ENCODE measurements at places on chromosomes 3 and 15.
A peak's percentile ranks its signal among the peaks of the same experiment; 100 is the strongest.

- DNase-seq = no peak
These were observed 399.6 kb downstream of the LPP start for GRCh38 chr3:188553569-188553968.

- no peak for DNase-seq
These were observed 137.3 kb upstream of the TSPAN3 start for GRCh38 chr15:77208241-77208640.

GRCh38 chr15:61057376-61057775 lies 171.7 kb downstream of the RORA start:
- DNase-seq = no peak

DNA sequence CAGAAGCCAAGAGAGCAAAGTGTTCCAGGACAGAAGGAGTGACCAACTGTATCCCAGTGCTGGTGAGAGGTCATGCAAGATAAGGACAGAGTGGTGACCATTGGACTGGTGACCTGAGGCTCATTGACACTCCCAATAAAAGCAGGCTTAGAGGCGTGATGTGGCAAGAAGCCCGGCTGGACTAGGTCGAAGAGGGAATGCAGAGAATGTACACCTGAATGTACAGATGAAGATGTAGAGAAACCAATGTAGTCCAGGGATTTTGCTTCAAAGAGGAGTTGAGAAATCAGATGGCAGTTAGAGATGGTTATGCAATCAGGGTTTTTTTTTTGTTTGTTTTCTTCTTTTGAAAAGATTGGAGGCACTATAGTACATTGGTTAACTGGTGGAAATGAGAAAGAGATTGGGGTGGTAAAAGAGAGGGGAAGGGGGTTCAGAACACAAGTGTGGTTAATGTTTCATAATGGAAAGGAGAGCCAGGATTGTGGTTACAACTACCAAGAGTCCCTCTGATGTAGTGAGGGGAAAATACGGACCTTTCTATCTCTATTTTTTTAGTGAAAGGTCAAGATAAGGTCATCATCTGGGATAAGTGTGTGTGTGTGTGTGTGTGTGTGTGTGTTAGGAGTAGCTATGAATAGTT lies 23.3 kb downstream of the ST3GAL6 start:
- DNase-seq = no peak

GRCh38 chr3:126837773-126838172 lies 133.7 kb downstream of the CHCHD6 start:
- no peak for DNase-seq

DNA sequence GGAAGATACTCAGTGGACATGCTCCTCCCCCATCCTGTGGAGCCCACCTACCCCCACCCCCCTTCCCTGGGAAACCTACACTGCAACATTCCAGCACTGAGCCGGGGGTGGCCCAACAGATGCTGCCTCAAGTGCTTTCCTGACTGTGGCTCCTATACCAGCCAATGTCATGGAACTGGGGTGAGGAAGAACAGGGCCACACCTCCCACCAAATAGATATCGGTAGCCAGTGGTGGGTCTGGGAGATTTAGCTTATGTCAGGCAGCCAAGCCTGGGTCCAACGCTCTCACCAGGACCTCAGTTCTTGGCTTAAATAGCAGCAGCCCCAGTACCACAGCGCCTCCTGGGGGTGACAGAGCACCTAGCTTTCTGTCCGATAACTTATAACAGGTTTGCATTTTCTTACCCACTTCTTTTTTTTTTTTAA lies 30.3 kb downstream of the CDC25A start:
- peak; percentile 76 for DNase-seq

DNA sequence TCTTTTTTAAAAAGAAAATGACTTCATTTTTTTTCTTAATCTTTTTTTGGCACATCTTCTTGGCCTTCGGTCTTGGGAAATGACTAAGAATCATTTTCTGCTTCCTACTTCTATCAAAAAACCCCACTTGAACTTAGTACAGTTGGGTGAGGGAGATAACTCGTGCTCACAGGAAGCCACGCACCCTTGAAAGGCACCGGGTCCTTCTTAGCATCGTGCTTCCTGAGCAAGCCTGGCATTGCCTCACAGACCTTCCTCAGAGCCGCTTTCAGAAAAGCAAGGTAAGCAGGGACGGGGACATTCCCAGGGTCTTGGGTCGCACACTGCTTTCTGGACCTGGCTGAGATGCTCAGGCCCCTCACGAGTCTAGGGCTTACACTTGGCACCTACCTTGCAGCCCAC lies at the start of gene CCR4:
CCR4 (plus strand) TSS at position 235 of the 402 bp plus-strand sequence. CDS start 1,779 bp downstream, outside the sequence.
- no peak for DNase-seq

DNA sequence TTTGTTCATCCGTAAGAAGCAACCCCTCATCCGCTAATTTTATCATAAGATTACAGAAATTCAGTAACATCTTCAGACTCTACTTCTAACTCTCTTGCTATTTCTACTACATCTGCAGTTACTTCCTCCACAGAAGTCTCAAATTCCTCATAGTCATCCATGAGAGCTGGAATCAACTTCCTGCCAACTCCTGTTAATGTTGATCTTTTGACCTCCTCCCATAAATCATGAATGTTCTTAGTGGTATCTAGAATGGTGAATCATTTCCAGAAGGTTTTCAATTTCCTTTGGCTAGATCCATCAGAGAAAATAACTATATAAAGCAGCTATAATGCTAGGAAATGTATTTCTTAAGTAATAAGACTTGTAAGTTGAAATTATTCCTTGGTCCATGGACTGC lies 115.1 kb downstream of the TAFA4 start:
- no peak for DNase-seq

DNA sequence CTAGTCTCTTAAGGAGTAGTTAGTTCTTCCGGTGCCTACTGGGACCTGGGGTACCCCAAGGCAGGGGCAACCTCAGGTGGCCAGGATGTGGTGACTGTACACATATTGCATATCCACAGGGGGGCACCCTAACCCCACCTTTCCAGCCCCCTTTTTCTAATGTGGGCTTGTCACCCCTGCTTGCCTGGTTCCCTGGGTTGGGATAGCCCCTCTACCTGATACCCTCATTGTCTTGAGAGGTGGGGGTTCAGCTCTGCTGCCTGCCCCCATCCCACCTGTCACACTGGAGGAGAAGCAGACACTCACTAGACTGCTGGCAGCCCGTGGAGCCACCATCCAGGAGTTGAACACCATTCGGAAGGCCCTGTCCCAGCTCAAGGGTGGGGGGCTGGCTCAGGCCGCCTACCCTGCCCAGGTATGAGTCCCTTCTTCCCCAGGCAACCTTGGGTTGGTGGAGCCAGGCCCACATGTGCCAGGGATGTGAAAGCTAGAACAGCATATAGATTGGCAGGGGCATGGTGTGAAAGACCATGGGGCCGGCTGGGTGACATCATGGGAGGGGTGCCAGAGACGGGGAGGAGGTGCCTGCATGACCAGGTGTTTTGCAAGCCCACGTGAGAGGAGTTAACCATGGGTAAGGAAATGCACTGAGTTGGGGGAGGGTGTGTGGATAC lies 4.0 kb downstream of the GLYCTK start:
- DNase-seq = no peak

DNA sequence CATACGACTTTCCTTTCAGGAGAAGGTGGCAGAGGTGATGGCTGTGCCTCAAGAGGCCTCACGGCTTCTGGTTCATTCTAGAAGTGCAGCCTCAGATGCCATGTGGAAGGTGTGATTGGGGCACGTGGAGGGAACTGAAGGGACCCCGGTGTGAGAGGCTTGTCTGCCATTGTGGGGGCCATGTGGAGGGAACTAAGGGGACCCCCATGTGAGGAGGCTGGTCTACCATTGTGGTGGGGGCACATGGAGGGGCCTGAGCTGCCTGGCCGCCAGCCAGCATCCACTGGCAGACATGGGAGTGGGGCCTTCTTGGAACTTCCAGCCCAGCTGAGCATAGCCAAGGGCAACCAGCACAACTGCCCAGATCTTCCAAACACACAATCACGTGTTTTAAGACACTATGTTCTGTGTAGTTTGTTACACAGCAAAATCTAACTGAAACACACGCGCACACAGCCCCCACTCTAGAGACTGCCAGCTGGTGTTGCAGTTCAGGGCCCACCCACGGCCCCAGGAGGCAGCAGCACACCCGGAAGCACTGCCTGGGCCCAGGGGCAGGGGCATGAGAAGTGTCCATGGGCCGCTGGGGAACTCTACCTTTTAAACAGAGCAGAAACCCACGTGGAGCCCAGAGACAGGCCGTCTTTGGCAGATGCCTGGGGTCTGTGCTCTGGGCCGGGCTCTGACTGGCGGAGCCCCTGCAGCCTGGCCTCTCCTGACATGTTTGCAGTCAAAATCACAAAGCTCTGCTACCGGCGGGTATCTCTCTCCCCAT lies 66.8 kb downstream of the IQSEC1 start:
- peak; percentile 21 for DNase-seq

DNA sequence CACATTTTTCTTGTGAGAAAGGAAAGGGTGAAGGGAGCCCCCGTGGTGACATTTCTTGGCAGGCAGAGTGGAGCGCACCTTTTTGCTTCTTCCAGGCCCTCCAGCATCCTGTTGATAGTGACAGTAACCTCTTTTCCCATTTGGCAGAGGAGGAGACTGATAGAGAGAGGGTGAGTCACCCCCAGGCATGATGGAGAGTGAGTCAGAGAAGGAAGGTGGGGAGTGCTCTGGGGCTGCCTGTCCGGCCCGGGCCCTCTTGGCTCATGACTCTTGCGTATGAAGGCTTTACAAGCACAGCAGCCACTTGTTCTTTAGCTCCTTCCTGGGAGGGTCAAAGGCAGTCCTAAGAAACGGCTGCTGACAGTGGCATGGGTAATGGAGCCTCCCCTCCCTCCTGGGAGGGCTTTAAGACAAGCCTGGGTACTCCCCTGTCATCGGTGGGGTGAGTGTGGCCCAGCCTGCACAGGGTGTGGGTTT lies 16.0 kb downstream of the ANKRD63 start:
- DNase-seq = no peak

DNA sequence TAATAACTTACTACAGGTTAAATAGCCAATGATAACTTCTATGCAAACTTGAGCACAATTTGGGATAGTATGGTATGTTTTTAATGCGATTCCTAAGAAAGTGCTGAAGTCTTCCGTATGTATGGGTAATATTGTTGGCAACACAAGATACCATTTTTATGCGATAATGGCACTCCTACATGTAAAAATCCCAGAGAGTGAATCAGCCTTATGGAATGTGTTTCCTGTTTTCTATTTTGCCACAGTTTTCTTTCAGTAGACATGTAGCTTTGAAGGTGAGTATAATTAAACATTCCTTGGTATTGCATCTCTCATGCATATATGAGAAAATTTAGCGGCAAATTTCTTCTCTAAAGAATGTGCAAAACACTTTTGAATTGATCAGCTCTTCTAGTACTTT lies 396.8 kb upstream of the AZI2 start:
- no peak for DNase-seq

DNA sequence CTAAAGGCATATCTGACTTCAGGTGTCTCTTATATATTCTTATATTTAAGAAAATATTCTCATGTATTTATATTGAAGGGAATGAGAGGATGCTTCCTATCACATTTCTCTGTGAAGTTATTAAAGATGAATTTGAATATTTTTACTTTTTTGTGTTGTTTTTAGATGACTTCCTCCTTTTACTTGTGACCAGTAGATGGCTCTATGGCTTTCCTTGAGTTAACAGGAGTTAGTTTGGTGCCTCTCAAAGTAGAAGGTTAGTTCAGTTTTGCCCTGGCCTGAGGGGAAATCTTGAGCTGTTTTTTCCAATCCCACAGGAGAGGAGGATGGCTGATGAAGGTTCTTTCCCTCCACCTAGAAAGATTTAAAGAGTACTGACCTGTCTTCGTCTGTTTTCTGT lies 80.7 kb downstream of the SQOR start:
- no peak for DNase-seq

DNA sequence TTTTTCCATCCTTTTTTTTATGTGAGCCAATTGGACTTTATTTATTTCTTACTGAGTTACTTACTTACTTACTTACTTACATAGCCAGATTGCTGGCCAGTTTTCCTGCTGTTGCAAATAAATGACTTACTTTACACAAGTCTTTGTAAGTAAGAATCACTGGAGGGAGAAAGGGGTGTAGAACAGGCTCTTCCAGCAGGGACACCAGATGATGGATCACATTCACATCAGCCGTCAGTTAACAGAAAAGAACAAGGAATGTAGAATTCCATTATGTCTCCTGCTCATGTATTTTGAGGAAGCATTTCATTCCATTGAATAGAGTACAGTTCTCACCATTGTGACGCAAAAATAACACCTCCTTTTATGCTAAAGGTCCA lies 188.6 kb downstream of the FNDC3B start:
- no peak for DNase-seq

All from Right ventricle myocardium superior (tissue), 1 donor.